Sigmoid colon (tissue), 7 donors: ENCODE measurements at places on chromosomes 5 and 9. TPM values are rescaled to one million over a fixed set of nuclear protein-coding genes. Genes with fewer than 3 reads are reported as not detected.

Gene RPS23
- 1,784 TPM for total RNA-seq

Gene PCDHAC2
- total RNA-seq: 1.3 TPM

Gene KIF4B
- not detected for total RNA-seq

DNA sequence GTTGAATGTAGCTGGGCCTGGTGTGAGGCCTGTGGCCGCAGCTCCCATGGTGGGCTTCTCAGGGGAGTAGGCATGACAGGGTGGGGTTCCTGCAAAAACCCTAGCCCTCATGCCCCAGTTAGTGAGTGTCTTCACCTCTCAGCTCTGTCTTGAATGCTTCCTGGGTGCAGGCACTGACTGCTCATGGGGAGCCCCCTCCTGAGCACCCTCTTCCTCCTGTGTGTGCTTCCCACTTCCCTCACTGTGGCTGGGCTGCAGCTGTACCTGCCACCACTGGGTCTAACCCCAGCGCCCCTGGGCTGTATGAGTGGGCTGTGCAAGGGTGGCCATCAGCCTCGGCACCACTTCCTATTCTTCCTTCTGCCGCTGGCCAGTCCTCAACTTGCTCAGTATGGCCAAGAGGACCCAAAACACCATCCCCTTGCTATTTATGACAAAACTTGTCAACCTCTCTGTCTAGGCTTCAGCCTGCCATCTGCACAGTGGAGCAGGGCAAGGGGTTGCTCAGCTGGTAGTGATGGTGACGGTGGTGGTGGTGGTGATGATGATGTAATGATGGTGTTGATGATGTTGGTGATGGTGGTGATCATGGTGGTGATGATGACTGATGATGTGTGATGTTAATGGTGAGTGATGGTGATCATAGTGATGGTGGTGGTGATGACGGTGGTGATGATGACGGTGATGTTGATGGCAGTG lies 67.5 kb downstream of the RXRA start:
- H3K4me3 ChIP-seq: no peak overlapping the region
- no peak for DNase-seq
- no peaks in the 10 kb centered on the region for H3K27me3 ChIP-seq
- H3K27ac ChIP-seq: no peak overlapping the region

- no peak overlapping the region for H3K4me3 ChIP-seq
- peaks cover 11% of the 10 kb centered on the region for H3K4me1 ChIP-seq
- no peak for DNase-seq
- no peaks in the 10 kb centered on the region for H3K27me3 ChIP-seq
- no peaks in the 10 kb centered on the region for H3K36me3 ChIP-seq
Measured at GRCh38 chr9:82406456-82407085, 418.0 kb downstream of the SPATA31D1 start.

GRCh38 chr5:135053278-135053677 lies 19.2 kb upstream of the PITX1 start:
- peaks cover 24% of the 10 kb centered on the region for H3K27me3 ChIP-seq
- no peak overlapping the region for H3K4me3 ChIP-seq
- no peak overlapping the region for H3K27ac ChIP-seq
- peaks cover 5% of the 10 kb centered on the region for H3K4me1 ChIP-seq
- DNase-seq: no peak
- no peaks in the 10 kb centered on the region for H3K36me3 ChIP-seq

- no peaks in the 10 kb centered on the region for H3K27me3 ChIP-seq
- no peak overlapping the region for H3K4me3 ChIP-seq
- peaks cover 38% of the 10 kb centered on the region for H3K4me1 ChIP-seq
- H3K36me3 ChIP-seq: no peaks in the 10 kb centered on the region
- no peak for DNase-seq
Measured at GRCh38 chr9:20477940-20478620, 144.2 kb downstream of the MLLT3 start.

GRCh38 chr9:98034593-98035546 lies 21.7 kb upstream of the NANS start:
- H3K36me3 ChIP-seq: no peaks in the 10 kb centered on the region
- no peaks in the 10 kb centered on the region for H3K27me3 ChIP-seq
- H3K27ac ChIP-seq: no peak overlapping the region
- no peak overlapping the region for H3K4me3 ChIP-seq
- DNase-seq: peak; percentile 93

DNA sequence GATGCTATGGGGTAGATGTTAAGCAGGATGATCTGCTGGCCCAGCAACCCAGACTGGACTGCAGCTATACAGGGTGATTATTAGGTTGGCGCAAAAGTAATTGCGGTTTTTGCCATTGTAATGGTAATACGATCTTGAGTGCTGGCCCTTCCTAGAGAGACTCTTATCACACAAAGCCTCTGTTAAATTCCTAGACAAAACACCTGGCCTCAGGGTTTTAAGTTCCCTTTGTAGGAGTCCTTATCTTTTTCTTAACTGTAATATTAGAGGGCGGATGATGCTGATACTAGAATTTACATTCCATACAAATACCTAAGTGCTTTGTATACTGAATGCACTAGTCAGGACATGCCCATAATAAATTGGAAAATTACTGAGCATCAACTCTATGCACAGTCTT lies 222.2 kb downstream of the NDUFS4 start:
- no peak for DNase-seq
- H3K27ac ChIP-seq: no peak overlapping the region
